NCI-H2107 (cell line): ENCODE measurements at places on chromosomes 5 and 9.

DNA sequence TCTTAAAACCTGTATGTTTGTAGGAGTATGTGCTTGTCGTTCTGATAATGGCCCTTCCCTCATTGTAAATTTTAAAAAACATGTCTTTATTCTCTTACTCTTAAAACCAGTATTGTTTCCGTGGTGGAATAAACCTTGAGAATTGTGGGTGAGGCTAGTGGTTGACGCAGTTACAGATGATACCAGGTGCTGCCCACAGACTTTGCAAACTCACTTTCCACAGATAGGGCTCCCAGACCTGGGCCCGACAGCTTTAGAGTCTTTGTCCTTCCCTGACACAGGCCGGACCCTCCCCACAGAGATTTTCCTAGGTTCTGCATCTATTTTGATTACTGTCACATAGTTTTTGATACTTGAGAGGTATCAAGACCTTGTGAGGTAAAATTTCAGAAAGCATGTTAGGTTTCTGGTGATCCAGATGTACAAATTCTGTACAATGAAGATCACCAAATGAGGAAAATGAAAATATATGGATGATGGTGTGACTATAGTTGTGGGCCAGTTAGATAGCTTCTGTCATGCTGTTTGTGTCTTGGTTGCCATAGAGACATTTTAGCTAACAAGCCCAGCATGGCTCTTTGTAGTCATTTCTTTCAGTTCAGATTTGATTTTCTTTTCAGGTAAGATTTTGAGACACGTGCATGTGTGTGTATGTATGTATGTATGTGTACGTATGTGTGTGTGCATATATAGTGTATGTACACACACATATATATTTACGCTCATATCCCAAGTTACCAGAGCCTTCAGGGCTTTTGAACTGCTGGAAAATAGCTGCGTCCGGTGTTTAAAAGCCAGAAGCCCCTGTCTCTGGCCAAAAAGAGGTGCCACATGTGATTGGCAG is 33.8 kb downstream of the DMRT1 start:
- no peak for DNase-seq

DNA sequence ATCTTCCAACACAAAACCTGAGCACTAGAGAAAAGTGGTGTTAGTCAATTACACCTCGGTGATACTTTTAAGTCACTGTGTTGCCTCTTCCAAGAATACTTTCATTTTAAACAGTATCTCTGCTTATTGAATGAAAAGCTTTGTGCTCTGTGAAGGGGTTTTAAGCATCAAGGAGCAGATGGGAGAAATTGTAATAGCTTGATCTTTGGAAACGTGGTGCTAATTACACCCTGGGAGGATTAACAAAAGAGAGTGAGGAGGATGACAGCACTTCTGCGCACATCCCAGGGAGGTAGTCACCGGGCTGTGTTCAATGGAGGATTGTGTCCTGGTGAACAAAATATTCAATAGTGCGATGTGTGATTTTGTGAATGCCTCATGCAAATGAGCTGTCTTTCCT is 477.4 kb upstream of the ADAMTS16 start:
- no peak for DNase-seq

DNA sequence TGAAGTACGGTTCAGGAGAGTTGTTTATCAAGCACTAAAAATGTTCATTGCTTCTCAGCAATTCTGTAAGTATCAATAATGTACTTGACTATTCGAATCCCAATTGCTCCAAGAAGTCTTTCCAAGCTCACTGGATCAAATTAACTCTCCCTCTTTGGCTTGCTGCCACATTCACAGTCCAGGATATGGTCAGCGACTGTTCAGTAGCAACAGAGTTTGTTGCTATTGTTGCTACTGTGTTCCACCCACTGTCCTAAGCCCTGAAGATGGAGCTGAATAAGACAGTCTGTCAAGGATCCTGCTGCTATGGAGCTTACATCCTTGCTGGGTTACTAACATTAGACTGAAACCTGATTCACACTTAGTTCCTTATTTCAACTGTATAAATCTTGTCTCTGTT is 110.8 kb downstream of the FGF10 start:
- no peak for DNase-seq

DNA sequence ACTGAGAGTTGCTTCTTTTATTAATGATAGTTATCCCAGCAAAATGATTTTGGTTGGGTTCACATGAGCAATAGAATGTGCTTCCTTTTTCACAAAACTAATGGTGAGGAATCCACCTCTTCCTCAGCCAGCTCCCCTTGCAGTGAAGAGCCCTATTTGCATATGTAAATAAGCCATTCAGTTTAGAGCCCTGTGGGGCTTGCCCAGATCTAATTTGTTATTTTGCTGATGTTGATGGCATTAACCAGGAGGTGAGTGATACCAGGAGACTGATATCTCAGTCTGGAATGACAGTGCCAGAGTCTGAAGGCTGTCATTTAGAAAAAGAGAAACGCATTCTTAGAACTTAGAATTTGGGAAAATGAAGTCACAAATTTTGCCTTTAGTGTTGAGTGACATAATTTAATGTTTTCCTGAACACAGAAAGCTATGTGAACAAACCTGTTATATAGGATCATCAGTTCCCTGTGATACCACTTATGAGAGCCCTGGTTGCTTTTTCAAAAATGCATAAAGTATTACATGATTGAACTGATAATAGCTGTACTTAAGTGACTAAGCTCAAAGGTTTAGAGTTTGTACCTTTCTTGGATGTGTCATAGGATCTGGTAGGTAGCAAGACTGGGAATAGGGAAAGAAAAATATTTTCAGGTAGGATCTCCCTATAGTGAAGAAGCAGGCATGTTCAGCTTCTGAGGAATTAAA is 271.6 kb downstream of the MAST4 start:
- DNase-seq: no peak

DNA sequence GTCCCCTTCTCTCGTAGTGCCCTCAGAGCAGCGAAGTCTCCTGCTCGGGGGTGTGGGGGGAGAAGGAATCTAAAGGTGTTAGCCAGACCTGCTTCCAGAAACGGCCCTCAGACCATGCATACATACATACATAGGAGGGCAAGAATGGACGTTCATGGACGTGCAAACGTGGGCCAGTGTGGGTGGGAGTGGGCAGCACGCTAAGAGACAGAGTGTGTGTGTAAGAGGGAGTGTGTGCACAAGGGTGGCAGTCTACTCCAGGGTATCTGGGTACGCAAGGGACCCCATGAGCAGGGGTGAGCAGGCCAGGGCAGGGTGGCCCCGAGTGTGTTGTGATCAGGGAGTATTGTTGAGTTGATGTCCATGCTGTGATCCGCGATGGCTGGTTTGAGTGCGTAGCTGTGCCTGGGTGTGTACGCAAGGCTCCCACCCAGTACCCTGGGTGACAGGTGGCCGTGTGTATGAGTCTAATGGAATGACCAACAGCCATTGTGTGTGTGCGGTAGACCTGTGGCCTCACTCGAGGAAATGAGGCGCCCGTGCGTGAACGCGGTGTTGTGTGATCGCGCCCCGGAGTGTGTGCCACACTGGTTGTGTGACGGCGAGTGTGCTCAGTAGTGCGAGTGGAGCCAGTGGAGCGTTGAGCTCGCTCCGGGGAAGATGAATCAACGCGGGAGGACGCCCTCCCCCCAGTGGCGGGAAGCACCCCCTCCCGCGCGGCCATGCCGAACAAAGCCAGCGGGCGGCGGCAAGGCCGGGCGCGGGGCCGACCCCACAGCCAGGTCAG is 826 bp downstream of the GPRIN1 start:
- no peak for DNase-seq

DNA sequence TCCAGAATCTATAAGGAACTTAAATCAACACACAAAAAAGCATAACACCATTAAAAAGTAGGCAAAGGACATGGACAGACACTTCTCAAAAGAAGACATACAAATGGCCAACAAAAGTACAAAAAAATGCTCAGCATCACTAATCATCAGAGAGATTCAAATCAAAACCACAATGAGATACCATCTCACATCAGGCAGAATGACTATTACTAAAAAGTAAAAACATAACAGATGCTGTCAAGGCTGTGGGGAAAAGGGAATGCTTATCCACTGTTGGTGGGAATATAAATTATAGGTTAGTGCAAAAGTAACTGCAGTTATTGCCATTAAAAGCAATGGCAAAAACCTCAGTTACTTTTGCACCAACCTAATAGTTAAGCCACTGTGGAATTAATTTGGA is 32.2 kb upstream of the SPATA31D4 start:
- no peak for DNase-seq

GRCh38 chr9:111662576-111663300 is 1.3 kb downstream of the GNG10 start:
- no peak for DNase-seq

DNA sequence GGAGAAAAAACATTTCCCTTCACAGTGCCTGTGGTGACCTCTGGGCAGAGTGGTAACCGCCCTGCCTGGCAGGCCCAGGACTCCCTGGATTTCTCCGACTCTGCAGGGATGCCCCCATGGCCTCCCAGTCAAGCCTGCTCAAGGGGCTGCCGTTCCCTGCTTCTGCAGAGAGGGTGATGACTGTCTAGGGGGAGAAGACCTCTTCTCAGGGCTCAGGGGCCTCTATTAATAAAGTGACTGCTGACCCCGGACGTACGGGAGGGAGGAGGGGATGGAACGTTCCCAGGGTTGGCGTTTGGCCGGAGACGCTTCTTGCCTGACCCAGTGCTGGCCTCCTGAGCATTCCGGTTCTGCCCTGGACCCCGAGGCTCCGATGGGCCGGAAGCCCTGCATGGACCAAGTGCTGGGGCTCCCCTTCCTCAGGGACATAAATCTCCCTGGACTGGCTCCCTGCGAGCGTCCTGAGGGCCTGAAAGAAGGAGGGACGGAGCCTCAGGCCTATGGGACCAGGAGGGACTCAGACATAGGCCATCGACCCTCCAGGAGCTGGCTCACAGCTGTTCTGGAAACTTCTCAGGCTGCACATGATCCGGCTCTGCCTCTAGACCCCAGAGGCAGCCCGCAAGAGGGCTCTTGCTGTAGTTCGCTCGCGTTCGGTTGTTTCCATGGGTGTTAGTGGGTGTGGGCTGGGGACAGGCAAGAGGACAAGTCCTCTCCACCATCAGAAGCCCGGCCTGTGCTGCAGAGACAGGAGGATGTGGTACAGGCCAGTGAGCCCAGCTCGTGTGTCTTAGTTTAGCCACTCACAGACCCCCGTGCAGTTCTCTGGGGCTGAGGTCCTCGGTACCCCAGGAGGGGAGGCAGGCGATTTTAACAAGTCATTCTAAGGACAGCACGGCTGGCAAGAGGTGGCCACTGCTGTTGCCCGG is 8.1 kb upstream of the RNU6ATAC start:
- no peak for DNase-seq

DNA sequence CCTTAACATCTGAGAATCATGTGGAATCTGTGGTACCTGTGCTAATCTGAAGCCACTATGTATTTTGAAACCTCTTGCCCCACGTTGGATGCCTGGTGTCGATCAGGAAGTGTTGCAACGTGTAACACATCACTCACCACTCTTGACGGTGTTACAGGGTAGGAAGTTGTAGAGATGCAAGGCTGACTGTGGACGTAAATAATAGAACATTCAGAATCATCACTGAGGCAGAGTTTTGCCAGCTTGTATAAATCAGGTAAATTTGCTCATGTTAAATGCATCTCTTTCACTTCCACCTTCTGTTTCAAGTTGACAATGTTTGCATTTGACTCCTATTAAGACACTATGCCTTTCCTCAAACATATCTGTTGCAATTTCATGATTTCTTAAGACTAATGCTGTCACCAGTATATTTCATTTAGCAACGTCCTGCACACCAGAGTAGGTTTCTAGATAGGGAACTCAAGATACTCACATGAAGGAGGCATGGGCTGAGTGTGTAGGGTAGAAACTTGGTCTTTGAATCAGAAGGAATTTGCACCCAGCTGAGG is 38.1 kb downstream of the BASP1 start:
- no peak for DNase-seq

DNA sequence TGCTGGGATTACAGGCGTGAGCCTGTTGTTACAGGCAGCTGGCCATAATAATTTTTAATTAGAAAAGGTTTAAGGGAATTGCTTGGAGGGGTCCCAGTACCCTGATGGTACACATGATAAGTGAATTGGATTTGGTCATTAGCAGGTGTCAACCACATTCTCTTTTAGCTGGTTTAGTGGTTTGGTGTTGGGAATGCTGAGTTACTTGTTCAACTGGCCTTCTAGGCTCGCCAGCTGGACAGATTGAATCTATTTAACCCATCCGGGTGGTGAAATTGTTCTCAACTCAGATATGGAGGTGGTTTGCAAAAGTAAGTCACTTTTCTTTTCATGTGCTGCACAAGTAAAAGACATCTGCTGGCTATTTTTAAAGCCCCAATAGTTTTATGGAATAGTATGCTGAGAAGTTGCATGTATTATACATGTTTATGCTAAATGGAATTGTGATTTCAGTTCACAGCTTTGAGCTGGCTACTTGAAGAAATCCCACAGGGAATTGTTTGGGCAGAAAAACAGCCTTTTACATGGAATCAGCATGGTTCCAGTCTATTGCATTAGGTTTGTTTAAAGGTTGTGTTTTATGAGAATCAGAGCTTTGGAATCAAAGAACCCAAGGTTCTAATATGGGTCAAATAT is 149.8 kb upstream of the SLC28A3 start:
- DNase-seq: no peak

DNA sequence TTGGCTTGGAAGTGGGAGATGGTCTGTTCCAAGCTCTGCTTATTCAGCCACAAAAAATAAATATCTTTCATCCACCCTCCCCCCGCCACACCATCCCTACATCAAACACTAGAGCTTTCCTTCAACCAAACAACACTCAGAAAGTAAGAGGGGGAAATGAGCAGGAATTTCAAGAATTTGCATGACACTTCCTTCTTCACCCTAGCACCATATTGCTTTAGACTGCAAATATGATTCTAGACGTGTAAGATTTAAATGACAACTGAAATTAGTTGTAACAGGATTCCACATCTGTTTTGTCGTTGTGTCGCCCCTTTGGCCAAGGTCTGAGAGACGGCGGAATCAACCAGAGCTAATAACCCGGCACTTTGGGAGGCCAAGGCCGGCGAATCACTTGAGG is 88.5 kb downstream of the NDFIP1 start:
- DNase-seq: no peak

GRCh38 chr5:73607228-73607627 is 18.8 kb upstream of the ARHGEF28 start:
- DNase-seq: no peak
